ENCODE measurements at places on chromosomes 5 and 9.

DNA sequence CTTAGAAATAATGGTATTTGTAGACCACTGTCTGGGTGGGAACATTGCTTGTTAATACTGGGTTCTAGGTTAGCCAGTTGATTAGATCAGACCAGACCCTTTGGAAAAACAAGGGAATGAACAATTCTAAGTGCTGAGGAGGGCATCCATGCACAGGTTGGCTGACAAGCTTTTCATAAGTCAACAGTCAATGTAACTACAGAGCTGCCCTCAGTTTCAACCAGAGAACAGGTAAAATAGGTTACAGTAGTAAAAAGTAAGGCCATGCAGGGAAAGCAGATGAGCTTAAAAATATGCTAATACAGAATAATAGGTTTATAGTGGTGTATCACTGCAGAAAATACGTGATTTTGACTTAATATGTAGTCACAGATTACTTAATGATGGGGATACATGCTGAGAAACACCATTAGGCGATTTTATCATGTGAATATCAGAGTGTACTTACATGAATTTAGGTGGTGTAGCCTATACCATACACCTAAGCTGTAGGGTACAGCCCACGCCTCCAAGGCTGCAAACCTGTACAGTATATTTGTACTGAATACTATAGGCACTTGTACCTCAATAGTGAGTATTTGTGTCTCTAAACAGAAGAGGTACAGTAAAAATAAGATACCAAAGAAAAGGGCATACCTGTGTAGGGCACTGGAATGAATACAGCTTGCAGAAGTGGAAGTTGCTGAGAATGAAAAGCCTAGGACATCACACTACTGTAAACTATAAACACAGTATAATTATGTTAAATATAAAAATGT, 6.1 kb upstream of the FGF18 start:
- DNase-seq, result no peak

DNA sequence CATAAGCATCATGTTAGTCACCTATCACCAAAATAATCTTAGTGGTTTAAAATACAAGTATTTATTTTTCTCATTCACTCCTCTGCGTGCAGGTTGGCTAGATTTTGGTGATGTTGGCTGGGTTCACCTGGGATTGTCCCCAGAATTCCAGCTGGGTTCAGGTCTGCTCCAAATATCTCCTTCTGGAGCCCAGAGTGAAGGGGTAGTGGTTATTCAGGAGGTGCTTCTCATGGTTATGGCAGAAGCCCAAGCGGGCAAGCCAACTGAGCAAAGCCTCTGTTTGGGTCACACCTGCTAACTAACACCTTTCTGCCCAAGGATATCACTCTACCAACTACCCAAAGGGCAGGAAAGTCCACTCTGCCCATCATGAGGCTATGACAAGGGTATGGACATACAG, 4.7 kb upstream of the SLC25A46 start:
- no peak for DNase-seq

DNA sequence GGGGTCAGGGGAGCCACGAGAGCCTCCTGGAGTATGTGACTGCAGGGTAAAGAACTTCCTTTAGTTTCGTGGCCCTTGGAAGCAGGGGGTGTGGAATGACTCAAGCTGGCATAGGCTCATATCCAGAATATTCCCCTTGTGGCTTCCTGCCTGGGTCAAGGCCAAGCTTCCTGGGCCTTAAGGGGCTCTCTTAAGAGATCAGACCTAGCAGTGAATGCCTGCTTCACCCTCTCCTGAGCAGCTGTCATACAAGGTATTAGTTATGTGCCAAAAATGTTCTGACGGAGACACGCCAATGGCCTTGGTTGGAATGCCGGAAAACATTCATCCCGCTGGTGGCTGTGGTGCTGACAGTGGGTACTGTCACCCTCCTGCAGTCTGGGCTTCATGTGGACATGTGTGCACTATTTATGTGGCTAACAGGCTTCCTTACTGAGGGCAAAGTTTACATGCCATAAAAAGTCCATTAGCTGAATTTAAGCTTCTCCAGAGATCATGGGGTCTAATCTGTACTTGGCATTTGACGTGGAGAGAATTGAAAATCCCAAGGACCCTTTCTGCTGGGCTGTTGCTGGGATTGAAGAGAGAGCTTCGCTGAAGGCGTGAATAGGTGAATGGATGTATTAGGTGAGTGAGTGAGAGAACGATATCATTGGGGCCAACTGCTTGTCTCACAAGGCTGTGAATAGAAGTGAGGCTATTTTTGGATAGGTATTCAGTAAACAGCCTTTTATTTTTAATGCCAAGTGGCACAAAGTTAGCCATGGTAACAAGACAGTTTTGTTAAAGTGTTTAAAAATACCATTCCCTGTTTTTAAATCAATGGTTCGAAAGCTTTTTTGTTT, 156.8 kb downstream of the MACROH2A1 start:
- DNase-seq, result peak; percentile 40

DNA sequence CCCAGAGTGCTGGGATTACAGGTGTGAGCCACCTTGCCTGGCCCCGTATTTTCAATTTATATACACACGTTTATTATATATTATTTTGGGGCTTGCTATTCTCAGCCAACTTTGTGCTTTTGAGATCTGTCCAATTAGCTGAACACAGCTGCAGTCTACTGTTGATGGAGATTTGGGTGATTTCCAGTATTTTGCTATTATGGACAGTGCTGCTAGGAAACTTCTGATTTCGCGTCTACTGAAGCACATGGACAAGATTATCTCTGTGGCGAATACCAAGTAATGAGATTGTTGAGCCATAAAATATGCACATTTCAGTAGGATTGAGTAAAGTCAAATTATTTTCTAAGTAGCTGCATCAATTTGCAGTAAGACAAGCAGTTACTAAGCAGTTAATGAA, 1731.2 kb upstream of the CDH6 start:
- DNase-seq, result no peak

GRCh38 chr5:58022055-58022454, 437.8 kb downstream of the PLK2 start:
- DNase-seq, result no peak

GRCh38 chr9:99026956-99027298, 78.0 kb upstream of the TGFBR1 start:
- peak; percentile 32 for DNase-seq

GRCh38 chr5:13708432-13708831, 236.1 kb downstream of the DNAH5 start:
- no peak for DNase-seq

- DNase-seq, result no peak
Measured at GRCh38 chr5:141713616-141714309, 31.7 kb upstream of the ARAP3 start.

GRCh38 chr5:171494452-171495121, 75.1 kb downstream of the FGF18 start:
- DNase-seq, result peak; percentile 83

- DNase-seq, result no peak
Measured at GRCh38 chr9:14209399-14210345, 104.3 kb downstream of the NFIB start.

GRCh38 chr9:4794691-4795090, 1.9 kb downstream of the RCL1 start:
- no peak for DNase-seq

GRCh38 chr5:124253203-124253810, 493.1 kb downstream of the ZNF608 start:
- DNase-seq, result peak; percentile 72

DNA sequence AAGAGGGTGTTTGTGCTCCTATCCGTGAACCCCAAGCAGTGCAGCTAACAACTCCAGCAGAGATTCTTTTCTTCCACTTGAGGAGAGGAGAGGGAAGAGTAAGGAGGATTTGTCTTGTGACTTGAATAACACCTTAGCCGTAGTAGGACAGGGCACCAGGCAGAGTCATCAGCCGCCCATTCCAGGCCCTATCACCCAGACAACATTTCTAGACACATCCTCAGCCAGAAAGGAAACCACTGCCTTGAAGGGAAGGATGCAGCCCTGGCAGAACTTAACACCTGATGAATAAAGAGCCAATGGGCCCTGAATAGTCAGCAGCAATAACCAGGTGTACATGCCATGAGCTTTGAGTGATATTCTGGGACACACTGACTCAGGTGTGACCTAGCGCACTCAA, 1013.0 kb upstream of the COX7C start:
- no peak for DNase-seq

- no peak for DNase-seq
Measured at GRCh38 chr9:3750321-3750720, 224.5 kb upstream of the RFX3 start.

DNA sequence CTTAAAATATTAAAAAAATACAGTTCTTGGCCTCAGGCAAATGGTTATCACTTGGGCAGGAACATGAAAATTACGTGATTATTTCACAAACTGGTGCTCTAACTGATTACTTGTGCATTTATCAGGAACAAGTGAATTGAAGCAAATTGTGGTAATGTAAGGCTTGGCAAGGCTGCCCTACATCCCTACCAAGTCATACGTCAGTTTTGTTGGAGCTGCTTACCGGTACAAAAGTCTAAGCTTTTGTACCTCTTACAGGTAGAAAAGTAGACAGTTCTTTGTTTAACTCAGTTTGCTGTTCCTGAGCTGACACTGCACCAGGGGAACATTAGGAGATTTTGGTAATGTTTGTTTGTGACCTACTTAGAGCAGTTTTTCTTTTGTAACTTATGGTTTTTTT, 2.2 kb downstream of the G3BP1 start:
- DNase-seq, result no peak

DNA sequence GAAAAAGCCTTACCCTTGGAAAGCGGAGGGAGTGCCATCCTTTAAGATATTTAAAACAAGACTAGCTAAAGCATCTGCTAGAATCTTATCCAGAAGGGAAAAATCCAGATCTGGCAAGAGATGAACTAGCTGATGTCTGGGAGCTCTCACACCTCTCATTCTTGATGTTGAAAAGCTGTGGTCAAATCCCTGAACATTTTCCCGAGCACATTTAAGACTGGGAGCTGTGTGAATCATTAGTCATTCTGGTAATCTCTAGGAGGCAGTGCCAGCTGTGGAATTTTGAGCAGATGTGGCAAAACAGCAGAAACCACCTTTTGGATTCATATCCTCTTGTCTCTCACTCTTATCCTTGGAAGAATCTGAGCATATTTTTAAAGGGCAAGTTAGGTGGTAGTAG, 218.0 kb downstream of the MAN2A1 start:
- DNase-seq, result no peak

DNA sequence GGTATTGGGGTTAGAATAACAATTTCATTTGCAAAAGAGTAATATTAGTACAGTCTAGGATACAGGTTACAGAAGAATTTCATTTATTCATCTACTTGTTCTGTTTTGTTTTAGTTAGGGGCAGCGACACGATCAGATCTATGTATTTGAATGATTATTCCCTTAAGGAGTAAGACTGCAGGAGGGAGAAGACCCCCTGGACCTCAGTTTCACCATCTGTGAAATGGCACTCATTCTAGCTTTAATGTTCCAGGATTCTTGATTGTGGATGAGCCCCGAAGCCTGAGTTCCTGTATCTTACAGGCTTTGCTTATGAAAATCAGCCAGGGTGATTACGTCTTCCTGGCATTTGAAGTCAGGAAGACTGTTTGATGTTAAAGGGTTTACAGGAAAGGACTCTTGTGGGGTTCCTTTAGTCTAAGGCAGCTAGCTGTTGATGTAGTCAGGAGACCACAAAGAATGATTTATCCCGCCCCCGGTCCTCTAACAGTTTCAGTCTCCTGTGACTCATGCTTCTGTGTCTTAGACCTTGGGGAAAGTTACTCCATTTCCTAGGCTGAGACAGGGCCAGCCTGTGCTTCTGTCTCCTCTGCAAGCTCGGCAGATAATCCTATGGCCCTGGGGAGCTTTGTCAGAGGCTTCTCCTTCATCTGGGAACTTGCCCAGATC, 11.5 kb downstream of the SMIM3 start:
- no peak for DNase-seq

GRCh38 chr9:109627042-109627441, 128.9 kb upstream of the PTPN3 start:
- DNase-seq, result no peak

DNA sequence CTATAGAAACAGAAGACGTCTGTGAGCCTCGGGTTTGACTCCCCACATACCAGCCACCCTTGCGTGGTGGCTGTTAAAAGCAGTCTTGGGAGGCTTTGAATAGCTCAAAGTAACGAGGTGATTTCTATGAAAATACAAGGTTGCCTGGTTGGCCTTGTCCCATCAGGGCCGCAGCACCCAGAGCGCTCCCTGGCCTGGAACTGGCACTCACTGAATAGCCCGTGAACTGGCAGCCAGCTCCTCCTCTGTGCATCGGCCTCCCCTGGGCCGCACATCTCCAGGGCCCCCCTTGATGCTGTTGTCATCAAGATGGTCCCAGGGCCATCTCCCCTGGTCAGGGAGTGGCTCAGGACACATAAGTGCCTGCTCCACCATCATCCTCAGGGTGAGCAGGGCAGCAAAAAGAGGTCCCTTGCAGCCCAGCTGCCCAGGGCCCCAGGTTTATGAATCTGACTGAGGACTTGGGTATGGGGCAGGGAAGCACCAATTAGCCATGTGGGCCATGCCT, 144.6 kb upstream of the PPP1R26 start:
- peak; percentile 20 for DNase-seq

DNA sequence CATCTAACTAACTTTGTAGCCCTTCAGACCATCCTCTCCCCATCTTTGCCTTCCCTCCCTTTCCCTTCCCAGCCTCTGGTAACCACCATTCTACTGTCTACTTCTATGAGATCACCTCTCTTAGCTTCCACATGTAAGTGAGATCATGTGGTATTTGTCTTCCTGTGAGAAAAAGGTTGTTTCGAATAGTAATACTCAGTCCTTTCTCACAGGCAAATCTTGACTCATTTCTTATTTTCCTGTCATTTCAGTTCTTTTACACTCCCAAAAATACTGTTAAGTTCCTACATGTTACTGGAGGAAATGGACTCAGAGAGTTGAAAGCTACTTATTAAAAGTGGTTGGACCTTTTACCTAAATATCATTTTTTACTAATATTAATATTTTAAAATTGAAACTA, 82.1 kb downstream of the SLF1 start:
- DNase-seq, result no peak

DNA sequence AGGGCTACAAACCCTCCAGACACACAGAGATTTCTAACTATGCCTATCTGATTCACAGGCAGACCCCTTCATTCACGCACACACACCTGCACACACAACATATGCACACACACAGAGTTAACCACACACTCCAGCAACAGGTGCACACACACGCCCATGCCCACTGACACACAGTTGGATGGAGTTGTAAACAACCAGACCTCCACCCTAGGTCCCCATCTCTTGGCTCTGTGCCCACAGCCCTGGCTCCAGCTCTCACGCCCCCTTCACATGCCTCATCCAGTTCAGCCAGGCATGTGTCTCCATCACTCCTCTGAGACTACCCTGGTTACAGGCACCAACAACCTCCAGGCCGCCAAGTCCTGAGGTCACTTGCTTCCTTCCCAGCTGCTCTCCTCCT, 61.1 kb downstream of the PSD2 start:
- no peak for DNase-seq

DNA sequence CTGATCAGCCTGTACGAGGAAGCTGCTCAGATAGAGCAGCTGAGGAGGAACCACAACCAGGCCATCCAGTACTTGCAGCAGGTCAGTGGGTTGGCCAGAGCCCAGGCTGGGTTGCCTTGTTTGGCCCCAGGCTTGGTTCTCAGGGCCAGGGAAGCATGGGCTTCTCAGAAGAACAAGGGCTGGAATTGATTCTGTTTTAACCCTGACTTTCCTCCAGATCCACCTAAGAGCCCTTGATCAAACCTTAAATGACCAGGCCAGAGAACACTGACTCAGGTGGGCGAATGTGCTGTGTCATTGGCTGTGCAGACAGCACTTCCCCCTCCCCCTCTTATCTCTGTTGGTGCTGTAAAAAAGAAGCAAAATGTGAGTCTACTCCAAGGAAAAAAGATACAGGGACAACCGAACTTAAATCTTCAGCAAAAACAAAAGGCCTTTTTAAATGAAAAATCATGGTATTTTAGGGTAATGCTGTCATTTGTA, 28.1 kb downstream of the TTC23L start:
- DNase-seq, result no peak

GRCh38 chr9:134403292-134403681, 77.0 kb downstream of the RXRA start:
- DNase-seq, result no peak
